Cerebellar cortex (tissue), 1 donor: ENCODE measurements at places on chromosomes 7 and 10.

DNA sequence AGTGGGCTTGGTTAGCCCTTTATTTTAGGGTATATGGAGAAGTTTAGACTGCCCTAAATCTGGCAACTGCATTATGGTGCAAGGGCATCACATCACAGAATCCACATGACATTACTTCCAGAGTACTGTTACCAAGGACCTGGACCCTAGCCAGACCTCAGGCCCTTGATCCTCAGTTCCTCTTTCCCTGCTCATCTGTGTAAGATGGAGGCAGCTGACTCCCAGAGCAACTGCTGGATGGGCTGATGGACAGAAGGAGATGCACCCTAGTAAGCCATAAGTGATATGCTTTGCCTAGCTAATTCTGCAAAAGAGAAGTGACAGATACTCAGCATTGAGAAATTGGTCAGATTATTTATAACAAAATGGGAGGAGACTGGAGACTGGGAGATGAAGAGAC, 131.7 kb downstream of the DYNC1I1 start:
- no peak for DNase-seq

DNA sequence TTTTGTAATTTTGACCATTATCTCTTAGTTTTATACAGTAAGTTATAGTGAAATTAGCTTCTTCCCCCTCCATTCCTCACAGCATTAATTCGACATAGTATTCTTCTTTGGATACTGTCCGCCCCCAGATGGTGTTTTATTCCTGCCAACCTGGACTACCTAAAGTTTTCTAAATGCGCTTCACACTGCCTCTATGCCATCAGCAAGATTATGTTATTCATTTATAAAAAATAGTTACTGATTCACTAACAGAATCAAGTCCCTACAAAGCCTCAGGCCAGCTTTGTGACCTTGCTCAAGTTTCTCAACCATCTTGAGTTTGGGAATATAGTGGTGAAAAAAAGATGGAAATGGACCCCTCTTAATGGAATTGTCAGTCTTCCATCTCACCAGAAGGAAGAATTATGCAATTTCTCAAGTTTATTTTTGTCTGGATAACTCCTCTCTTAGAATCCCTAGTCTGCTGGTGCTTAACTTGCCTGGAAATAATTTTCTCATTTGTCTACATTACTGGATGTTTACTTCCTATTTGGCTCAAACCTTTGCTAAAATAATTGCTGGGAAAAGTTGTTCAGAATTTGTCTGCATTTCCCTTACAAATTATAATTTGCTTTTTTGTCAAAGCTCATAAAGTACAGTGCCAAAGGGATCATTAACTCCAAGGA, 16.7 kb upstream of the FGL2 start:
- DNase-seq, result no peak

DNA sequence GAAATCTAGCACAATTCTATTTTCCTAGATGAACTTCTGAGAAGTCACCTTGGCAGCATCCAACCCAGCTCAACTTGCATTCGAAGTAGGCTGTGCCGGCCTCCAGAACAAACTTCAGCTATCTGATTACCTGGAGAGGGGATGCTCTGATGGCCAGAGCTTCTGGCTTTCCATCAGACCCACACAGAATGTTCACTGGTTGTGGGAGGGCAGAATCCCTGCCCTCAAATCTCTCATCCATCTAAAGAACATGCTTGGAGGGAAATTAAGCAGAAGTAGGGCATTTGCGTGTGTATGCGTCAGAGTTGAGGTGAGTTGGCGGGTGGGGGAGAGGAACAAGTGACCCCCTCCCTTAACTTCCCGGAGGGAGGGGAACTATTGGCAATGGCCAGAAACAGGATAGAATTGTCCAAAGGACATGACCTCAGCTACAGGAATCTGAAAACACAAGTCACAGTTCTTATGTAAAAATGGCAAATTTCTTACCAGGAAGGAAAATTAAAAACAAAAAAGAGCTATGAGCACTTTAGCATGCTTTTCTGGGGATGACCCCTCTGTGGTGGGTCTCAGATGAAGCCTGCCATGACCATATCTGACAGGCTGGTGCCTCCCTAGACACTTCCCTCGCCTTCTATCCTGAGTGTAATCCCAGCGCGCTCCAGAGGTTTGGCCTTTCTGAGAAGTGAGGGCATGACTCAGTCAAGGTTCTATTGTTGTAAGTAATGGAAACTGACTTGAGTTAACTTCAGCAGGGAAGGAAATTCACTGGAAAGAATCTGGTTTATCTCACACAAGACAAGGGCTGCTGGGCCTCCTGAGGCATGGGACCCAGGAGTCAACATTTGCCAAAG, 278.8 kb downstream of the RPS24 start:
- no peak for DNase-seq

DNA sequence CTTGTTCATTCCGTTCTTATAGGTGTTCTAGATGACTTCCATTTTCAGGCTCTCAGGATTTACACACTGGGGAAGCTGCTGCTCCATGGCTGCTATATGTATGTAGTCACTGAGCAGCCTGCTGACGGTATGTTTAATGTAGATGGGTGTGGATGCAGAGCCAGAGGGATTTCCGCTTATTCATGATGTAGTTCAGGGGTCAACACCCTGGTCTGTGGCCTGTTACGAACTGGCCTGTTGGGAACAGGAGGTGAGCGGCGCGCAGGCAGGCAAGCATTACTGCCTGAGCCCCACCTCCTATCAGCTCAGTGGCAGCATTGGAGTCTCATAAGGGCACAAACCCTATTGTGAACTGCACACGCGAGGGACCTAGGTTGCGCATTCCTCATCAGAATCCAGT, 33.9 kb downstream of the DNAJB6 start:
- no peak for DNase-seq

- no peak for DNase-seq
These were observed 385.5 kb downstream of the SEMA3D start for GRCh38 chr7:84801396-84801795.

DNA sequence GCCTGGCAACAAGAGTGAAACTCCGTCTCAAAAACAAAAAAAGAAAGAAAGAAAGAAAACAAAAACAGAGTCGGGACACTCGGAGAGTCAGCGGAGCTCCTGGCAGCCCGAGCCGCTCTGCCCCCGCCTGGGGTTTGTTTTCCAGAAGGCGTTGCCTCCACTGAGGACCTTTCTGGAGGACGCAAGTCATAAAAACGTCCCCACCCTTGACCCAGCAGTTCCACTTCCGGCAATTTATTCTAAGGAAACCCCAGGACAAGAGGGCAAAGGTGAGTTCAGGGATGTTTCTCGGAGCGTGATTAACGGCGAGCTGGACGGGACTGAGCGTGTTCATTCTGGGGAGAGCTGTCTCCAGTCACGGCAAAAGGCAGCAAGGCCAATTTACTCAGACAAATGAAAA, 27.0 kb upstream of the SUN1 start:
- DNase-seq, result no peak

DNA sequence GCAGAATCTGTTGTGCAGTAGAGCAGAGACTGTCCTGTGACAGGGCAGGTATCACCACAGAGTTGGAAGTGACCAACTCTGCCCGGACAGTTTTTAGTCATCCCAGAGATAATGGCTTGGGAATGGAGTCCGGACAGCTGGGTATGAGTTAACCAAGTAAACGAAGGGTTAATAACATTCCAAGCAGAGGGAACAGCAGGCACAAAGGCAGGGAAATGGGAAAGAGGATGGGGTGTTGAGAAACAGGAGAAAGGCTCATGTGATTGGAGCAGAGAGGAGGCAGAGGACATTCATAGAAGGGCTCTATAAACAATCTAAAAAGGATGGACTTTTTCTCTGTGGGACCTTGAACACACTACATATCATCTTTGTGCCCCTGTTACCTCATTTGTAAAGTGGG, 132.2 kb upstream of the YAE1 start:
- no peak for DNase-seq

DNA sequence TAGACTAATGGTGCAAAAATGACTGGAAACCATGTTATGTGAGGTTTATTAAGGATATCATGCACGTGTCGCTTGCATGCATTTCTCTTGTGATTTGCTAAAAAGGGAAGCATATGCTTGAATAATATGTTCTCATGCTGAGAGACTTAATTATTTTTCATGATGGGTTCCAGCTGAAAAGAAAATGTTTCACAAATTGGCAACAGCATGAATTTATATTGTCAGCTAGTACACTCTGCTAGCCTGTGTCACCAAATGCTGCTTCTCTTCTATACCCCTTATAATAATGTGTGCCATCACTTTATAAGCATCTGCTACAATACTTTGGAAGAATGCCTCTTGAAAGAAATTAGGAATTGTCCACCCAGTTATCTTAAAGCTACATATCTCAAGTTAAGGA, 63.0 kb downstream of the GNAI1 start:
- DNase-seq, result peak; percentile 44

GRCh38 chr10:17655567-17656146, 11.7 kb downstream of the STAM start:
- no peak for DNase-seq

DNA sequence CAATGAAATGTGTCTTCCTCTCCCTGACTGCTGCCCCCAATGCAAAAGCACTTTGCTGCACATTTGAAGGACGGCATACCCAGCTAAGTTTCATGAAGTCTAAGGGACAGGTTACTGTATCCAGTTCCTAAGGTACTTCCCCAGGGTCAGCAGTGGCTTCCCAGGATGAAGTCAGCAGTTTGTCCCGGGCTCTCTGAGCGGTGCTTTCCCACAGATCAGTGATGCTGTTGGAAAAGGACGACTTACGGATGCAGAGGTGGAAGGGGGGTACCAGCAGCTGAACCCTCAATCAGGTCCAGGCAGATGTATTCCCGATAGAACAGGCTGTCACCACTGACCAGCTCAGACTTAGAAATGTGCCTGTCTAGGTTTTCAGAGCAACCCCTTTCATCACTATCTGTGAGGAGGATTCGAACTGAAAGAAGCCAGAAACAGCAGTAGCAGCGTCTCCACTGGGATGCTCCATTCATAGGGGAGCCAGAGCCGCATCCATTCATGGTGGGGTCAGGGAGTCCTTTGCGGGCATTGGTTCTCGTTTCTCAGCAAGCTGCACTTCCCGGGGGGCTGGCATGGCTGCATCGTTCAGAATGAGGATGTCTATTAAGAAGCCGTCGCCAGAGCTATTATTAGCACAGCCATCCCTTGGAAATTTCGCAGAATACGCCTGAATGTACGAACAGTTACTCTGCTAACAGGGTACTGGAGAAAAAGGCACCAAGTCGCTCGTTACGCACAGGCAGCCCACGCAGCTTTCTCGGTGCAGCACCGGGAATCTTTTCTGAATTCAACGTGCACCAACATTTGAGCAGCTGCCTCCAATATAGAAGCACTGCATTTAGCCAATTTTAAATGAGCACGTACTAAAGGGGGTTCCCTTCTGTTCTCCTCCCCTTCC, 303.7 kb downstream of the PRPF18 start:
- DNase-seq, result peak; percentile 66

- DNase-seq, result no peak
These were observed 61.5 kb downstream of the FZD1 start for GRCh38 chr7:91325726-91326125.

DNA sequence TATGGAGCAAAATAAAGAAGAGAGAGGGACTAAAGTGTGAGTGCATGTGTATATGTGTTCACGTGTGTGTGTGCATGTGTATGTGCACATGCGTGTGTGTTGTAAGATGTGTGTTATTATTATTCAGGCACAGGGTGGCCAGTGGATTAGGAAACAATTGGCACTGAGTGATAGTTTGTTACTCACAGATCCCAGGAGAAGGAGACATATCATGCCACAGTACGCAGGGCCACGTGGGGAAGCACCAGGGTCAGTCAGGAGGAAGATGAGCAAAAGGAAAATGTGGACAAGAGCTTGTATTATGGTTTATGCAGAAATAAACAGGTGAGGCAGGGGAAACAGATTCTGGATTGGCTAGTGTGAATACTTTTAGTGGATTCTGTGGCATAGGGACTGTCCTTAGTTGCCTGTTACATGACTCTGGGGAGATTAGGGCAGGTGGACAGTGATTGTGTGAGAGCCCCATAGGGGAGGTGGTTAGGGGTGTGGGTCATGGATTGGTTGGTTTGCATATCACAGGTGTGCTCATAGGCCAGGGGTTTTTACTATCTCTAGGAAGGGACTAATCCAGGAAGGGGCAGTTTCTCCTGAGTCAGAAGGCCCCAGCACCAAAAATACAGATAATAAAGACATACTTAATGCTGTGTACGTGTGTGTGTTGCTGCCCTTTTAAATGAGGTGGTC, 90.0 kb downstream of the PLXDC2 start:
- no peak for DNase-seq

GRCh38 chr10:127434006-127434405, 115.1 kb upstream of the NPS start:
- no peak for DNase-seq

DNA sequence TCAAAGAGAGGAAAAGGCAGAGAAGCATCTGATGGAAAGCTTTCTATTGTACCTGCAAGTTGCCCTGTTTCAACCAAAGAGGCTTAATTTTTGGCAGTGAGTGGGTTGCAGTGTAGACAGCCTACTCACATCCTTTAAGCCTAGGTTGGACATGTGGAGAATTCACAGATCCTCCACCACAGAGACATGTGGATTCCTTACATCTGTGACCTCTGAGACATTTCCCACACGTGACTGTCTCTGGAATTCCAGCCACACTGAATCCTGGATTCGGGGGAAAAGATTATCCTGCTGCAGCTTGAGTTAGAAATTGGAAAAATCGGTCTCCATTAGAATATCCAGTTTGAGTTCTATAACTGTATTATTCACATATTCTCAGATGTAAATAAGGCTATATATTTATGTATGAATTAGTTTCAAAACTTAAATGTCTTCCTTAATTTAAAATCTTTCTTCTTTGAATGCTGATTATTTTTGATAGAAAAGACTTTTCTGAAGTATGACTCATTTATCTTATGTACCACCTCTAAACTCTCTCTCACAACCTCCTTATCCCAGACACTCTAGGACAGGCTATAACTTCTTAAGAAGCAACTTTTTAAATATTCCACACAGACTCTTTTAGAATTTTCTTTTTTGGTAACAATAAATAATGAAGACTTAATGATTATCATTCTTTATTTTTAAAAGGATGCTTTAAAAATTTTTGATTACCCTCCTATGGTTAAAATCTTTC, 123.3 kb downstream of the TWIST1 start:
- DNase-seq, result no peak

DNA sequence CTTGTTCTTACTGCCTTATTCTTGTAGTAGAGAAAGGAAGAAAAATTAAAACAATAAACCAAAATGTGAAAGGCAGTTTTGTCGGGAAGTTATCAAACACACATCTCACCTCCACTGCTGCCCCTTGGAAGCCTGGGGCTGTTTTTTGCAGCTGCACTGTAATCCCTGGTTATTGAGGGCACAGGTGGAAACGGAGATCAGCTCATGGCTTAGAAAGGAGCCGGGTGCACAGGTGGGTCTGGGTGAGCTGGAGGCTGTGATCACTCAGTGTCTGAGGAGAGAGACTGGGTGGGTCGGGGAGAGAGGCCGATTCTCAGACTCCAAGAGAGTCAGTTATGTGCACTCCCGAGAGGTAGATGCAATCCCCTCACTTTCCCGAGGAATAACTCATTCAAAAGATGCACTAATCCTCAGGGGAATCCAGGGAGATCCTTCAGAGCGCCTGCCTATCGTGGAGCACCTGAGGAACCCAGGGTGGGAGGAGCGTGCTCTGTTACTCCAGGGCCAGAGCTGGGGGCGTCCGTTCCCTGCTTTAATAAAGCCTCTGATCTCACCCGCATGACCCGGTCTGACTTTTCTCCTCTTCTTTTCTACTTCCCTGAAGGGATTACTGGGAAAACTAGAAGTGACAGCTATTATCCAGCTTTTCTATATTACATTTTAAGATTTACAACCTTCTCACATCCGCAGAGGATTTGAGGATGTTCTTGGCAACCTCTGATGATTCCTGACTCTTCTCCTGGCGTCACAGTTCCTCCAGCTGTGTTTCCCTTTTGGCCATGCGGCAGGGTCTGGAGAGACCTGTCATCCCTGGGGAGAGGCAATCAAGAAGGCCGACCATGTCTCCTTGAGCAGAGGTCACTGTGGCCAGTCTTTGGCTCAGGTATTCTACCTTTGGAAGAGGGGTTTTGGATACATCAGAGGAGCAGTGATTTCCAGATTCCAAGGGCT, 82.1 kb downstream of the CAMK1D start:
- no peak for DNase-seq
